ENCODE measurements at places on chromosomes 13 and 19. TPM values are rescaled to one million over a fixed set of nuclear protein-coding genes. Genes with fewer than 3 reads are reported as not detected.

- no peak for DNase-seq
These were observed 7.2 kb downstream of the FUT5 start for GRCh38 chr19:5863030-5863665.

DNA sequence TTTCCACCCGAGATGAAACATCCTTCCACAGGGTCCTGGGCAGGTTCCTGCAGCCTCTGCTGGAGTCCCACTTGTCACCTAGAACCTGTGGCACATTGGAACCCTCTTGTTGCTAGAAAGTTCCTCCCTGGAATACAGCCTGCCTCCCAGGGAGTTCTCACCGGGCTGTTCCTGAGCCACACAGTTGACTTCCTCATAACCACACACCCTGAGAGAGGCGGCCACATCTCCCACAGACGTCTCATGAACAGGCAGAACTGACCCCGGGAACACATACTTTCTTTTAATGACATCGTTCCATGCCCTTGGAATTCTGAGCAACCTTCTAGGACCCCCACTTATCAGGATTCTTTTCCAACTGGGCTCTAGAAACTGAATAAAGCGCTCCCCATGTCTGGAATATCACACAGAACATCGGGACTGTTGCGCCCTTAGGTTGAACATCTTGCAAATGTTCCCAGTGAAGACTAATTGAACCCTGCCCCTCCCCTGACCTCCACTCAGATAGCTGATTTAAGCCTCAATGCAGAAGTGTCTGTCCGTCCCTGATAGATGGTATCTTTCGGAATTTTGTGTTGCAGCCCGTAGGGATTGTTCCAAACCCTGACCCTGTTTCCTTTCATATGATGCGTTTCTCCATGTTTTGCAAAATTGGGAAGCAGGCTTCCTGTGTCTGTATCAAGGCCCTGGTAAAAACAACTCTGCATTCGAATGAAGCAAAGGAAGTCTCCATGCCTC is 91.1 kb downstream of the RAB20 start:
- no peak for DNase-seq

- no peak for DNase-seq
These were observed 14.7 kb upstream of the LYPD3 start for GRCh38 chr19:43479961-43480561.

GRCh38 chr13:89749888-89750287 is 1597.6 kb upstream of the MIR17HG start:
- DNase-seq = no peak

- DNase-seq = no peak
These were observed 4.4 kb downstream of the SLC39A3 start for GRCh38 chr19:2735374-2735773.

DNA sequence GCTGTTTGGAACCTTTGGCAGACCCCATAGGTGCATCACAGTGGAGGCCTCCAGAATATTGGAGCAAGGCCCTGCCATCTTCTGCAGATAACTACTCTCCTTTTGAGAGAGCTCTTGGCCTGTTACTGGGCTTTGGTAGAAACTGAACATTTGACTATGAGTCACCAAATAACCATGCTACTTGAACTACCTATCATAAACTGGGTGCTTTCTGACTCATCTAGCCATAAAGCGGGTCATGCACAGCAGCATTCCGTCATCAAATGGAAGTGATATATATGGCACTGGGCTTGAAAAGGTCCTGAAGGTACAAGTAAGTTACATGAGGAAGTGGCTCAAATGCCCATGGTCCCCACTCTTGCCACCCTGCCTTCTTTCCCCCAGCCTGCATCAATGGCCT is 782.5 kb upstream of the SLITRK6 start:
- DNase-seq = no peak

DNA sequence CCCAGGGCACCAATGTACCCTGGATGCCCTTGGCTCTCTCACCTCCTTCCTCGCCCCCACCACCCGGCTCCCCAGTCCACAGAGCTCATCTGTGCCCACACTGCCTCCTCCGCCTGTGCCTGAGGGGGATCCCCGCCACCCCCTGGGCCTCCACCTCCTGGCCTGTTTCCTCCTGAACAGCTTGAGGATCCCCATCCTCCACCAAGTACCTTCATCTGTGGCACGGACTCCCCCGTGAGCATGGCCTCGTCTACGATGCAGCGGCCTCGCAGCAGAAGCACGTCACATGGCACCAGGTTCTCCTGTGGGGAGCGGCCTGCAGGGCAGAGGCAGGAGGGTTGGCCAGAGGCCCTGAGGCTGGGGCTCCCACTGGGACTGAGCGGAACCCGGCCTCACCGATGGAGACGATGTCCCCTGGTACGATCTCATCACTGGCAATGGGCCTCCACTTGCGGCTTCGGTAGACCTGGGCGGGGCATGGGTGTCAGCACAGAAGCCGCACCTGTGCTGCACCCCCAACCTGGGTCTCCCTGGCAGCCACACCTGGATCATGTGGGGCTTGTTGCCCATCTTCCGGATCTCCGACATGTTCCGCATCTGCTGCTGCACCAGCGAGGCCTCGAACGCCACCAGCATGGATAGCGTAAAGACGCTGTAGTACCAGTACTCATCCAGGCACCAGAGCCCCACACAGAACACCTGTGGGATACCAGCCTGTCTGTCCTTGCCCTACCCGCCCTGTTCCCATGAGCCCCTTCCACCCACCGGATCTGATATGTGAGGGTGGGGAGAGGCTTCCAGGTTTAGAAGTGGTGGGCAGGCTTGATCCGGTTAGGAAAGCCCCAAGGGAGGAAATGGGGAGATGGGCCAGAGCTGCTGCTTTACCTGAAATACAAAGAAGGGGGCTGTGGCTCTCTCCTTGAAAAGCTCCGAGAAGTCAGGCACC is 6.8 kb downstream of the ATP13A1 start:
- DNase-seq = no peak

- DNase-seq = no peak
These were observed 97.2 kb upstream of the IPO5 start for GRCh38 chr13:97856304-97856675.

- no peak for DNase-seq
These were observed 8.4 kb upstream of the CEACAM19 start for GRCh38 chr19:44662691-44663385.

DNA sequence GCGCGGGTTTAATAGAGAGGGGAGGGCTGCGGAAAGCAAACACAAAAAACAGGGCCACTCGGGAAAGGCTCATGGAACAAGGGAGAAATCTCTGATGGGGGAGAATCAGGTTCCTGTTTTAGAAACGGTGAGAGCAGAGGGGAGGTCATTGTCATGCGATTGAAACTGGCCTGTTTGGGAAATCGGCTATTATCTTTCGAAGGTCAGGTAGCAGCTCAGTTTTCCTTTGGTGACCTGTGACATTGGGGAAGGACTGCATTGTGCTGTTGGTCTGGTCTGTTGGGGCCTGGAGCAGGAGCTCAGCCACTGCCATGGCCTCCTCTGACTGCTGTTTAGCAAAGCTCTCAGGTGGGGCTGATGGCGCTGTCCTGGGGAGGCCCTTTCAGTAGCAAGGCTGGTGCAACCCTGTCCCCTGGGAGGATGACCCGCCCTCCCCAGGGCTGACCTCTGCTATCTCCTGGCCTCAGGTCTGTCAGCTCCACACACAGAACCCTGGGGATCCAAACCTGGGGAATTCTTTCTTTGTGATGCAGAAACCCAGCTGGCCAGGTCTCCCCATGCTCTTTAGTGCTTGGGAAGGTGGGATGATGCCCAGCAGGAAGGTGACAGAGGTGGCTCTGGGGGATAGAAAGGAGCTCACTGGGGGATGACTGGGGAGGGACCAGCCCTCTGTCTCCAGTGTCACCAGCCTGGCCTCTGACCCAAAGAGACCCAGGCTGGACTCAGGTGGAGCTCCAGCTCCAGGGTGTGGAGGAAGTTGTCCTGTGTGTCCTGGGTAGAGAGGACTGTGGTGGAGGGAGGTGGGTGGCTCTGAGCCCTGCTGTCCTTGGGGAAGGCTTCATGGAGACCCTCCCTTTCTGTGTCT is 21.2 kb upstream of the CD177 start:
- no peak for DNase-seq

DNA sequence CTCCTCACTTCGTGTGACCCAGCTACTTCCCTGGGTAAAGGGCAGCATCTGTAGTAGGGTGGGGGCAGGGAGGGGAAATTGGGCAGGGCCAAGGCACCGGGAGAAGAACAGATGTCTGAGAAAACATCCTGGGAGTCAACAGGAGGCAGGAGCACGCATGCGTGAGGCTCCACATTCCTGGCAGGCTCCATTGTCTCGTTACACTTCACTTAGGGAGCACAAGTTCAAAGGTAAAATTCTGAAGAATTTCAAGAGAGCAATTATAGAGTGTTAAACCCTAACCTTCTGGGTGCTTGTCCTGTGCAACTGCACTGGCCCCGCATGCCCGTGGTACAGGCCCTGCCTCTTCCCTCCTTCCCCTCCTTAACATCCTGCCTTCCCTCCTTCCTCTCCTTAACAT is 79.6 kb upstream of the POMP start:
- DNase-seq = no peak

GRCh38 chr19:594265-594870 is 4.7 kb downstream of the HCN2 start:
- DNase-seq = no peak

- no peak for DNase-seq
These were observed 41.2 kb upstream of the TPM4 start for GRCh38 chr19:16034958-16035560.

GRCh38 chr13:89701913-89702312 is 1645.6 kb upstream of the MIR17HG start:
- no peak for DNase-seq

DNA sequence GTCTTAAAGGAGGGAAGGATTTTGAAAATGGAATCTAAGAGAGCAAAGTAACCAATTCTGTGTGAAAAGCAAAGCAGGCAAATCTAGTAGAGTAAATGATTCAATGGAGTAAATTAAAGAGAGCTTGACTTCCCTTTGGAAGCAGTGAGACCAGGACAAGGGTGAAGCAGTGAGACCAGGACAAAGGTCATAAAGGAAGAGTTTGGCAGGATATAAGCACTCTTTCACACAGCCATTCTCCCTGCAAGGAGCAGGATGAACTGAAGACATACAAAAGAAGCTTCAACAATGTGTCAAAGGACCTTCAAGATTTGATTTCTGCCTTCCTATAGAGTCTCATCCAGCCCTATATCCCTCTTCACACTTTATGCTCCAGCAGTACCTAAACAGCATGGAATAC is 123.8 kb downstream of the ENOX1 start:
- DNase-seq = no peak

DNA sequence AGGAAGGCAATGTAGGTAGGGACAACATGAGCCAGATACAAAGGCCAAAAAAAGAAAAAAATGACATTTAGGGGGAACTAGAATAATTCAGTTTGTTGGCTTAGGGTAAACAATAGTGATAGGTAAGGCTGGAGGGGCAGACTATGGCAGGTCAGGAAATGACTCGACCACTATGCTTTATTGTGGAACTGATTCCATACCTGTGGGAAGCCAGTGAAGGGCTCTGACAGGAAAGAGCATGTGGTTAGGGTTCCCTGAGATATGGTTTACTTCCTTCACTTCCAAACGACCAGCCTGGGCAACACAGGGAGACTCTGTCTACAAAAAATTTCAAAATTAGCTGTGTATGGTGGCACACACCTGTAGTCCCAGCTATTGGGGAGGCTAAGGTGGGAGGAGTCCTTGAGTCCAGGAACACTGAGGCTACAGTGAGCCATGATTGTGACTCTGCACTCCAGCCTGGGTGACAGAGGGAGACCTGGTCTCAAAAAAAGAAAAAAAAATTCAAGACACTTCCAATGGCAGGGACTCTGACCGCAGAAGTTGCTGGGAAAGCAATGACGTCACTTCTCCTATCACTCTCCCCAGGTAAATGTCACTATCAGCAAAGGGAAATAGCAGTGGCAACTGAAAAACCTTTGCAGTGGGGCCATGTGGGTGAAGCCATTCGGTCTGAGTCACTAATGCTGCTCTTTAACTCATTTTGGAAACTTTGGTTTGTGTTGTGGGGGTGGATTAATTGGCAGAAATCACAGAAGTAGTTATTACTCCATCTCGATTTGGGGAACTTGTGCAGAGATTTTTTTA is 192.8 kb upstream of the TSC22D1 start:
- no peak for DNase-seq

GRCh38 chr13:49693191-49693733 is 2.0 kb upstream of the EBPL start:
- DNase-seq = no peak

GRCh38 chr19:33233056-33233873 is 7.6 kb upstream of the SLC7A10 start:
- DNase-seq = no peak

The ACP7 gene
- not detected for total RNA-seq

The PRR36 gene
- 0.11 TPM for total RNA-seq

The EPN1 gene
- 49.5 TPM for total RNA-seq

The HNRNPL gene
- 406 TPM for total RNA-seq

The IZUMO2 gene
- not detected for total RNA-seq

The PVR gene
- 3.7 TPM for total RNA-seq

The FGF14 gene
- total RNA-seq = not detected

The ZNF83 gene
- total RNA-seq = 112 TPM

The PINLYP gene
- 2.5 TPM for total RNA-seq

The FIZ1 gene
- 19.0 TPM for total RNA-seq

Measured in naive thymus-derived CD8-positive, alpha-beta T cell (primary cell).